ENCODE measurements at places on chromosomes 2 and 18.

- no peak for DNase-seq
These were observed 16.6 kb downstream of the LRP2 start for GRCh38 chr2:169345486-169346437.

GRCh38 chr2:25341011-25341727, 556 bp downstream of the DNMT3A start:
- DNase-seq: no peak

- no peak for DNase-seq
These were observed 52.6 kb downstream of the SLC4A5 start for GRCh38 chr2:74290466-74291217.

GRCh38 chr2:78068808-78069207, 546.6 kb upstream of the LRRTM4 start:
- no peak for DNase-seq

GRCh38 chr18:60448487-60449267, 76.1 kb upstream of the MC4R start:
- DNase-seq: no peak

DNA sequence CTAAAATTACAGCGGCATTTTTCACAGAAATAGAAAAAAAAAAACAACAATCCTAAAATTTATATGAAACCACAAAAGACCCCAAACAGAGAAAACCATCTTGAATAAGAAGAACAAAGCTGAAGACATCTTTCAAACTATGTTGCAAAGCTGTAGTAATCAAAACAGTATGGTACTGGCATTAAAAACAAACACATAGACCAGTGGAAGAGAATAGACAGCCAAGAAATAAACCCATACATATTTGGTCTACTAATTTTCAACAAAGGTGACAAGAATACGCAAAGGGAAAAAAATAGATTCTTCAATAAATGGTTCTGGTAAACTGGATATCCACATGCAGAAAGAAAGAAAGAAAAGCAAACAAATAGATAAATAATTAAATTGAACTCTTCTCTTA, 9.0 kb upstream of the CCDC150 start:
- no peak for DNase-seq
